ENCODE measurements at places on chromosomes 13 and 19.

GRCh38 chr13:42137856-42138537, 89.5 kb downstream of the DGKH start:
- DNase-seq = no peak

DNA sequence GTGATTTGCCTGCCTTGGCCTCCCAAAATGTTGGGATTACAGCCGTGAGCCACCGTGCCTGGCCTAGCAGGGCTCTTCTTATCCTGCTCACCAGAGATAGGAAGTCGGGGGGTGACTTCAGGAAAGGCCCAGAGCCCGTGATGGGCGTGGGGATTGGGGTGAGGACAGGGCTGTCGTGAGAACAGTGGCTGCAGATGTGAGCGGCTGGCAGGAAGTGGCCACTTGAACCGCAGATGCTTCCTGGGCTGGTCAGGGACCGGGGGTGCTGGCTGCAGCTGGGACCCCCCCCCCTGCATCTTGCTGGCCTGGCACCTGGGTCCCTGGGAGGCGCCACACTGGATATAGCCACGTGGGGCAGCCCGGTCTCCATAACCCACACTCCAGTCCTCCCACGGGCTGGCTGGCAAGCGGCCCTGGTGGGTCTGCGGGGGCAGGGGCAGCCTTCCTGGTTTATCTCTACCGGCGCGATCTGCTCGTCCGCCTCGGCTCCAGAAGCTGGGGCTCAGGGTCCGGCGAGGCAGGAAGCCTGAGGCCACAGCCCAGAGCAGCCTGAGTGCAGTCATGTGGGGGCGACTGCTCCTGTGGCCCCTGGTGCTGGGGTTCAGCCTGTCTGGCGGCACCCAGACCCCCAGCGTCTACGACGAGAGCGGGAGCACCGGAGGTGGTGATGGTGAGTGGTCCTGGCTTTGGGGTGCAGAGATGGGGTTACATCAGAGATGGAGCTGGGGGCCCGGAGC, at the start of gene F2RL3:
F2RL3 (plus strand) TSS at position 371 of the 737 bp plus-strand sequence; CDS start at position 562, 191 bp downstream.
- peak; percentile 80 for DNase-seq

DNA sequence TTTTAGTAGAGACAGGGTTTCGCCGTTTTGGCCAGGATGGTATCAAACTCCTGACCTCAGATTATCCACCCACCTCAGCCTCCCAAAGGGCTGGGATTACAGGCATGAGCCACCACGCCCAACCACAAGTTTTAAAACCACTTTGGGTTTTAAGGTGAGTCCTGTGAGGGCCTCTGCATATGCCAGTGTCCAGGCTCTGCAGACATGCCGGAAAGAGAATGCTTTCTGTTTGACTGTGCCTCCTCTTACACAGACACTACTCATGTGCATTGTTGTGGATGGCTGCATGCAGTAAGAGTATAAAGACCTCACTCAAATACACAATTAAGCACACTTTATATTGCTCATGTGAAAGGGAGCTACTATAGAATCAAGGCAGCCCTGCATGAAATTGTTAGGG, 20.8 kb upstream of the SLC25A30 start:
- DNase-seq = no peak

- no peak for DNase-seq
Measured at GRCh38 chr13:65784088-65784816, 1445.9 kb downstream of the PCDH9 start.

DNA sequence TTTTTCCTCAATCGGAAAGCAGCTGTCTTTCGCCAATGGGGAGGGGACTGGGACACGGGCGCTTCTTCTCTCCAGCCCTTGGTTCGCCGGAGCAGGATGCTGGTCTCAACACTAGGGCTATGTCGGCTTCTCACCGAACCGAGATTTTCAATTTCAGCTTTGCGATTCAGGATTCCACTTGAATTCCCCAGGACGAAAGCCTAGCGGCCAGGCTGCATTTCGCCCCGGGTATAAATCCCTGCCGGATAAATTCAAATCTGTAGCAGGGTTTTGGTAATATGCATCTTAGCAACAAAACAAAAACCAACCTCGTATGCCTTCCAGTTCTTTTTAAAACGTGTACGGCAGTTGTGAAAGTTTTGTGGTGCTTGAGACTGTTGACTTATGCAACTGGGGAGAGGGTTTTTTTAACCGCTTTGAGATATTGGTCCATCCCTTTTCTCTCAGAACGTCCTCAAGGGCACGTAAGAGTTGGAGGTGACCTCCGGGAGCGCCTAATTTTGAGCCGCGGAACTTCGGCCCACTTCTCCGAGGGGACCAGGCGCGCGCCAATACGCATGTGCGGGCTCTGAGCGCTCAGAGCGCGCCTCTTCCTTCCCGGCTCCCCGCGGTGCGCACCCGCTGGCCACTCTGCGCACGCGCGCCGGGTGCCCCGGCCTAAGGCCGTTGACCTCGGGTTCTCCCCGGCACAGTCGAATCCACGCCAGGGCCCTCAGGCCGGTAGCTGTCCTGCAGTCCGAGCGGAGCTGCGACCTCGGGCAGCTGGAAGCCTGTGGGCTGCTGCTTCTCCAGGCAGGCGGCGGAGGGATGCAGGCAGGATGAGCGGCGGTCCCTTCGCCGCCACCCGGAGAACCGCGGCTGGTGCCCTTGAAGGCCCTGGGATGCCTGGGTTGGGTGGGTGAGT, 7.6 kb downstream of the POU4F1 start:
- DNase-seq = no peak

DNA sequence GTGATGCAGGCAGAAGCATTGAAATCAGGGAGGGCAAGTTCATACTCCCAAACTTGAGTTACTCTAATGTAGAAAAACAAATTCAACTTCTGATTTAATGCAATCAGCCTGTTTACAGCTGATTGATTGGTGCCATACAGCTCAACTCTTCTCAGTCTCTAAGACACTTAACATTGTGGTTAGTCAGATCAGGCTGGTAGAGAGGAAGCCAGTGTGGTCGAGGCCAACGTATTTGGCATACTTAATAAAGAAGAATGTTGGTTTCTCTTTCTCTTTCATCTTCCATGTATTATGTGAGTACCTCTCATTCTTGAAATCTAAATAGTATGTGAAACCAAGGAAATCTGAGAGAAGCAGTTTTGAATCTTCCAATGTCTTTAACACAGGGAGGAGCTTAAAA, 255.0 kb upstream of the SLITRK1 start:
- peak; percentile 82 for DNase-seq

DNA sequence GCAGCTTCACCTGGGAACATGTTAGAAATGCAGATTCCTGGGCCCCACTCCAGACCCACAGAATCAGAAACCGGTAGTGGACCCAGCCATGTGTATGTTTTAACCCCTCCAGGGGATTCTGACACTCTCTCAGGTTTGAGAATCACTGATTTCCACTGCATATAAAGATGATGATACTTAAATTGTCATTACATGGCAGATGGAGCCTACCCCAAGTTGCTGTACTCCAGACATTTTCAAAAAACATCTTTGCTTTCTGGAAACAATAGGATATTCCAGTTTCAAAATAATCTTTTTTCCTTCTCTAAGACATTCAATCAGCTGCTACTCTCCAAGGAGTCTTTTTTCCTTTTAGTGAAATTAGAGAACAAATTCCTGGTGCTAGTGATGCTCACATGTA, 48.6 kb upstream of the RGCC start:
- no peak for DNase-seq

GRCh38 chr19:19468424-19469050, 46.8 kb downstream of the TSSK6 start:
- no peak for DNase-seq

- DNase-seq = no peak
Measured at GRCh38 chr19:43474487-43474886, 9.1 kb upstream of the LYPD3 start.

- no peak for DNase-seq
Measured at GRCh38 chr13:41956272-41956671, 4.6 kb downstream of the VWA8 start.

GRCh38 chr19:56840451-56841192, at the start of the genes PEG3 and ZIM2:
Gene PEG3, minus strand, starts transcription at chr19:56840726. Its CDS starts 16,071 bp downstream, at chr19:56824655.
Gene ZIM2, minus strand, starts transcription at chr19:56840726. Its CDS starts 16,449 bp downstream, at chr19:56824277.
- no peak for DNase-seq

Measured in natural killer cell treated with Interleukin-12 subunit alpha and Interleukin-12 subunit beta and Interleukin-15 and Interleukin-18, amount 100 ng/mL, for 72 hours (primary cell).